ENCODE measurements at places on chromosomes 16 and 17. TPM values are rescaled to one million over a fixed set of nuclear protein-coding genes. Genes with fewer than 3 reads are reported as not detected.

GRCh38 chr16:81558077-81558443 lies 113.5 kb downstream of the CMIP start:
- no peaks in the 10 kb centered on the region for H3K27me3 ChIP-seq
- no peak for DNase-seq
- H3K27ac ChIP-seq = no peak overlapping the region
- no peaks in the 10 kb centered on the region for H3K36me3 ChIP-seq

DNA sequence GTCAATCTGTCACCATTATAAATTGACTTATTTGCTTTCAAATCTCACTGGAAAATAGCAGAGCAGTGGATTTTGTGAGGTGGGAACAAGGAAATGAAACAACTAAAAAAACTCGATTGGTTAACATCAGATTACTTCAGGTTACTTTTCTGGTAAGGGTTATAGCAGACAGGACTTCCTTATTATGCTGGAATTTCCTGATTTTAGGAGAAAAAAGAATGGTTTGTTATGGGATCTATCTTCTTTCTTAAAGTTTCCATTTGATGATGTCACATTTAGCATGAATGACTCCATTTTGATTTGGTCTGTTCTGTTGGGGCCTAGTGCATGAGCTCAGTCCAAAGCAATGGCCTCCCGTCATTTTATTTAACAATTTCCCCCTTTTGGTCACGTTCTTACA lies 210.6 kb downstream of the KCNJ2 start:
- no peaks in the 10 kb centered on the region for H3K4me1 ChIP-seq
- no peaks in the 10 kb centered on the region for H3K36me3 ChIP-seq
- no peak for DNase-seq
- H3K27ac ChIP-seq = no peak overlapping the region
- peaks cover 3% of the 10 kb centered on the region for H3K27me3 ChIP-seq

- H3K4me3 ChIP-seq = peak overlapping the region; percentile 83
- no peaks in the 10 kb centered on the region for H3K27me3 ChIP-seq
- peaks cover 45% of the 10 kb centered on the region for H3K4me1 ChIP-seq
- H3K27ac ChIP-seq = peak overlapping the region; percentile 98
- H3K36me3 ChIP-seq = no peaks in the 10 kb centered on the region
Measured at GRCh38 chr17:41678907-41679739, 9.6 kb upstream of the EIF1 start.

- H3K36me3 ChIP-seq = peaks cover 25% of the 10 kb centered on the region
- no peaks in the 10 kb centered on the region for H3K27me3 ChIP-seq
- DNase-seq = no peak
- H3K4me1 ChIP-seq = peaks cover 10% of the 10 kb centered on the region
Measured at GRCh38 chr16:53849585-53849984, 145.6 kb downstream of the FTO start.

DNA sequence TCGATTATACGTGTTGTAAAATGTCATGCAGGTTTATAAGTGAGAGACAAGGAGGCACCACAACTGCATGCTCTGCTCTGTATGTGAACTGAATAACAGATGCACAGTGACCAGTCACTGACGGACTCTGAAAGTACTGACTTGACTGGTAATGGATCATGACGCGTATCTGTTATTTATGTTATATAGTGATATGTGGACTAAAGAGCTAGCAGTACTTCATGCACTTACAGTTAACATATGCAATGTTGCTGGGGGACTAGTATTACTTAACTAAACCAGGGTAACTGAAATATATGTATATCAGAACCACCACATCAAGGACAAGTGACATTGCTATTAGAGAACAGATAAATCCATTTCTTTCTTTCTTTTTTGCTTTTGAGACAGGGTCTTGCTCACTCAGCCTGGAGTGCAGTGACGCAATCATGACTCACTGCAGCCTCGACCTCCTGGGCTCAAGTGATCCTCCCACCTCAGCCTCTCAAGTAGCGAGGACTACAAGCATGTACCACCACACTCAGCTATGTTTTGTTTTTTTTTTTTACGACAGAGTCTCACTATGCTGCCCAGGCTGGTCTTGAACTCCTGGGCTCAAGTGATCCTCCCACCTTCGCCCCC lies 17.2 kb downstream of the COIL start:
- peaks cover 39% of the 10 kb centered on the region for H3K36me3 ChIP-seq
- no peak overlapping the region for H3K27ac ChIP-seq
- no peak overlapping the region for H3K4me3 ChIP-seq
- H3K4me1 ChIP-seq = peaks cover 5% of the 10 kb centered on the region
- DNase-seq = no peak

- H3K4me1 ChIP-seq = no peaks in the 10 kb centered on the region
- no peak for DNase-seq
- no peak overlapping the region for H3K27ac ChIP-seq
Measured at GRCh38 chr16:88202207-88202745, 180.5 kb upstream of the ZNF469 start.

GRCh38 chr16:11183035-11183812 lies 72.8 kb downstream of the SOCS1 start:
- H3K4me1 ChIP-seq = peaks cover 12% of the 10 kb centered on the region
- H3K36me3 ChIP-seq = peaks cover 5% of the 10 kb centered on the region
- DNase-seq = no peak
- H3K4me3 ChIP-seq = no peak overlapping the region
- H3K27me3 ChIP-seq = no peaks in the 10 kb centered on the region

ADAP2 gene
- 0.52 TPM for total RNA-seq

HBA1 gene
- total RNA-seq = not detected

LAT gene
- 128 TPM for total RNA-seq

HNF1B gene
- total RNA-seq = not detected

KRTAP4-3 gene
- total RNA-seq = not detected

Measured in activated naive CD4-positive, alpha-beta T cell treated with anti-CD3 and anti-CD28 coated beads for 36 hours (primary cell).